ENCODE measurements at places on chromosomes 1 and 21.
A peak's percentile ranks its signal among the peaks of the same experiment; 100 is the strongest.

DNA sequence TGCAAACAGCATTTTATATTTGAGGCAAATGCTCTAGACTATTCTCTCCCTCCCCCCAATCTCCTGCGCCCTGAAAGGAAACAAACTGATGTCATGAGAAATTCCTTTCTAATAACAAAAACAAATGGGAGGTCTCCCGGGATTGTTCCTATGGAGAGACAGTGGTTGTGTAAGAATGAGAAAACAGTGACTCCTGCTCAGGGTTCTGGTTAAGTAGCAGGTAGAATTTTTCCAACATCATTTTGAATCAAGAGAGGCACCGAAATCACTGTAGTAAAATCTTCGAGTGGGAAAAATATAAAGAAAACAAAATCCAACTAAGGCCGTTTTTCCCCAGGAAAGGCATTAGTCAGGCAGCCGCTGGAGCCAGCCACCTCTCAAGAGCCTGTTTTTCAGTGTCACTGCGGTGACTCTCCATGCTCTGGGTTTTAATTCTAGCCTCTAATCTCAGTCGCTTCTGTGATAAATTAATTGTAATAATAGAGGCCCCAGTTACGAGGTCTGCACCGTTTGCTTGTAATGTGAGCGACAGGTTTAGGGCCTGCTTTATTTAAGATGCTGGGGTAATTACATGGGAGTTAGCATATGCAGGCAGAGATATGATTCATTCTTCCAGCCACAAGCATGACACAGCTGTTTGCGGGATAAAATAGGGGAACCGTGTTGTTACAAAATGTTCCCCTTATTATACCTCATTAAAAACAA lies 80.3 kb downstream of the RNF220 start:
- peak; percentile 67 for DNase-seq

DNA sequence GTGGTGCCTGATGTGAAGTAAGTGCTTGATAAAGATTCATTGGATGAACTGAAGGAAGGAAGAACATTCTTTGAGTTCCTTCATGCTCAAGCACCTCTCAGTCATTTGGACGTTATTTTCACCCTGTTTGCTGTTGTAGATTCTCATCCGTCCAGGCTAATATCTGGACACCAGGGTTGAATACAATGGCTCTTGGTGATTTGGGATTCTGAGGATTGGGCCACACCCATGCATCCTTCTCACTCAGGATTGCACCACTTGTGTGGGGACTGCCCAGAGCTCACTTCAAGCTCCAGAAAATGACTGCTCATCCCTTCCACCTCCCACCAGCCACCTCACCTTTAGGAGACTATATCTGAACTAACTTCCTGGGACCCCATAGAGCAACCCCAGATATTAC lies 117.1 kb upstream of the IPO9 start:
- DNase-seq = no peak

- DNase-seq = no peak
These were observed 24.2 kb downstream of the TMEM51 start for GRCh38 chr1:15177710-15178166.

DNA sequence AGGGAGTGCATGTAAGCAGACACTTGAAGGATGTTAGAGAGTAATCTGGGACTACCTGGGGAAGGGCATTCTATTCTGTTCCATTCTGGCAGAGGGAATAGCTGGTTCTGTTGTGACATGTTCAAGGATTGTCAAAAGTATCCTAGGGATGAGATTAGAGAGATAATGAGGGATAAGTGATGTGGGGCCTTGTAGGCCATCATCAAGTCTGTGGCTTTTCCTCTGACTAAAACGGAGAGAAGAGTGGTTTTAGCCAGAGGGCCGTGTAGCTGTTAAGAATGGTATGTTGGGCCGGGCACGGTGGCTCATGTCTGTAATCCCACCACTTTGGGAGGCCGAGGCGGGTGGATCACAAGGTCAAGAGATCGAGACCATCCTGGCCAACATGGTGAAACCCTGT lies 23.6 kb downstream of the TGFB2 start:
- DNase-seq = no peak

DNA sequence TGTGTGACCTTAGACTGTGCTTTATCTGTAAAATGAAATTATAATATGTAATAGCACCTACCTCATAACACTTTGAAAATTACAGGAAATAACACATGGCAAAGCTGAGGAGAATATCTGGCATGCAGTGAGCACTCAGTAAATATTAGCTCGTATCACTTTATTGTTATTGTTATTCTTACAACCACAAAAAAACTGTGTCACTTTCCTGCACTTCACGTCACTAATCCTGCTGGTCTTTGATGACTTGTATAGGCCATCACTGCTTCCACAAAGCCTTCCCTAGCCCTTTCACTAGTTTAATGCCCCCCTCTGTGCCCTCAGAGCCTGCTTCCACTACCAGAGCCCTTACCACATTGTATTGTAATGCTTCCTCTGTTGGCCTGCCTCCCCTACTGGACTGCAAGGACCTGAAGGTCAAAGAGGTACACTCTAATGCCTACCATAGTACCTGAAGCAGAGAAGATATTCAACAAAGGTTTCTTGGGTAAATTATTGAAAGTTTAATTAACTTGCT lies 231.6 kb downstream of the NFIA start:
- DNase-seq = no peak

- DNase-seq = peak; percentile 34
These were observed 60.7 kb downstream of the ZNF697 start for GRCh38 chr1:119587341-119587740.

DNA sequence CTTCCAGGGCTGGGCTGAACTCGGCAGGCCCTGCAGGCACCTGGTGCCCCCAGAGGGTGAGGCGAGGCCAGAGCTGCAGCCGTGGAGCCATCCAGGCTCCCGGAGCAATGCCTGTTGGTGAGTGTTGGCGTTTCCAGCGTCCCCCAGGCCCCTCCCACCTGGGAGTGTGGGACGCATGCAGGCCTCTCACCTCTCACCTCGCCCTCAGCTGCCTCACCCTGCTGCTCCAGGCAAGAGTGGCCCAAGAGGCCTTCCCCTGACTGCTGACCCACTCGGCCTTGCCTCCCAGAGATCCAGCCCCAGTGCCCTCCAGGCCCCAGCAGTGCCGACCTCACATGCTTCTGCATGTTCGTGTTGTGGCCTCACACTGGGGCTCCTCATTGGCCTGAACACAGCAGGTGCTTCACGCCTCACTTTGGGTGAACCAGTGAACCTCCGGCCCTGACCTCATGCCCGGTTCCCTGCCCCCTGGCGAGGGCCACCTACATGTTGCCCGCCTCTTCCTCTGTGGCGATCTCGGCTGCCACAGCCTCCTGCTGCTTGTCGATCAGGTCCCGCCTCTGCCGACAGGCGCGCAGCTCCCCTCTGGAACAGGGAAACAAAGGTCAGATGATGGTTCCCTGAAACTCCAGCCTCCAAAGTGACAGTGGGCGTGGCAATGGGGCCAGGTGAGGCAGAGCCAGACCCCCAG lies 17.0 kb downstream of the CFAP74 start:
- no peak for DNase-seq

DNA sequence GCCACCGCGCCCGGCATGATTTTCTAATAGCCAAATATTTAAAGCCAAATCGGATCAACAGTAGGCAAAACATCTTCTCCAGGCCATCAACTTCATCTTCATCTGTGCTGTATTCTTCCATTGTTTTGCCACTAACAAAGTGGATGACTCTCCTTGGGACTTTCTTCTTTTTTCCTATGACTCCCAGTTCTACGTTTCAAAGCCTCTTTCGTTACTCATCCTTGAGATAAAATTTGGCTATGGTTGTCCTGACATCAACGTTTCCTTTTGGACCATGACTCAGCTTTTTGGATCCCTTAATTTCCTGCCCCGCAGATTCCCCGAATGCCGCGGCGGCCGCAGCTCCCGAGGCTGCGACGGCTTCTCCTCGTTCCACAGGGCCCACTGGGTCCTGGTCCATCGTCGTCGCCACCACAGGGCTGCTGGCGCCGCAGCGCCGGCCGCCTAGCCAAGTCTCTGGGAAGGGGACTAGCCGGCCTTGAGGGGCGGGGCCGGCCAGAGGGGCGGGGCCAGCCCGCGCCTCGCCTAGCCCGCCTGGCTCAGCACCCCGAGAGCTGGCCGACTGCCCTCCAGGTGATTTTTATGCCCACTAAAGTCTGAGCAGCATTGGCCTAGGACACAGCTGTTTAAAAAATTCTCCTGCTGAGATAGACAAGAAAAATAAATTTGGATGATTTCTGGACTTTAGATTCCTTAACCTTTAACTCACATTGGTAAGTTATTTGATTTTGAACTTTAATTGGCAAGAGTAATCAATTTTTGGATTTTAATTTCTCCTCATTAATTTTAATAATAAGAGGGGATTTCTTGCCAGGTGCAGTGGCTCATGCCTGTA lies 93.9 kb downstream of the ADCY10 start:
- DNase-seq = peak; percentile 96

GRCh38 chr1:203373002-203373401 lies 22.1 kb upstream of the FMOD start:
- no peak for DNase-seq

DNA sequence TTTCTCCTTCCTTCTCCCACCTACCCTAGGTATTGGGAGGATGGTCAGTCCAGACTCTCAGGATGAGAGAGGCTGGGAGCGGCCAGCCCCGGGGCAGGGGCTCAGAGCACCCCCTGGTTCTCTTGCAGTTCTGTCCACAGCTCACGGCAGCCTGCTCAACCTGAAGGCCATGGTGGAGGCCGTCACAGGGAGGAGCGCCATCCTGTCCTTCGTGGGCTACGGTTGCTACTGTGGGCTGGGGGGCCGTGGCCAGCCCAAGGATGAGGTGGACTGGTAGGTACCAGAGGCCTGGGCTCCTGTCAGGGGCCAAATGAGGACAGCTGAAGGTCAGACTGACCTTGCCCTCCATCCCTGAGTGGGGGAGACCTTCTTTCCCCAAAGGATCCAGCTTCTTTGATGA lies 4.2 kb downstream of the PLA2G2F start:
- DNase-seq = no peak

DNA sequence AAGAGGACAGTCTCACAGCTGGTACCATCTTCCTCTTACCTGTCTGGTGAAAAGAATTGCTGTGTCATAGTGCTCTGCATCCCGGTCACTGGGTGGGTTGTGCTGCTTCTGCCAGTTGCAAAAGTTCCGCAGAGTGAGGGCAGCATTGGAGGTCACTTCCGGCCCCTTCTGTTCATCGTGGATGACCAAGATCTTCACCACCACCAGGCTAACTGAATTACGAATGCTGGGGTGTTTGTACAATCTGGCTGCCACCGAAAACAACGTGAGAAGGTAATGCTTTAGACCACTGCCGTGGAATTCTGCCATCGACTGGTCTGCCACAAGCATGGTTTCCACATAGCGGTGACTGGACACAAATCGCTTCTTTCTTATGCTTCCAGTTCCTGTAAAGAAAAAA lies 2.9 kb downstream of the ADAMTS1 start:
- peak; percentile 62 for DNase-seq

DNA sequence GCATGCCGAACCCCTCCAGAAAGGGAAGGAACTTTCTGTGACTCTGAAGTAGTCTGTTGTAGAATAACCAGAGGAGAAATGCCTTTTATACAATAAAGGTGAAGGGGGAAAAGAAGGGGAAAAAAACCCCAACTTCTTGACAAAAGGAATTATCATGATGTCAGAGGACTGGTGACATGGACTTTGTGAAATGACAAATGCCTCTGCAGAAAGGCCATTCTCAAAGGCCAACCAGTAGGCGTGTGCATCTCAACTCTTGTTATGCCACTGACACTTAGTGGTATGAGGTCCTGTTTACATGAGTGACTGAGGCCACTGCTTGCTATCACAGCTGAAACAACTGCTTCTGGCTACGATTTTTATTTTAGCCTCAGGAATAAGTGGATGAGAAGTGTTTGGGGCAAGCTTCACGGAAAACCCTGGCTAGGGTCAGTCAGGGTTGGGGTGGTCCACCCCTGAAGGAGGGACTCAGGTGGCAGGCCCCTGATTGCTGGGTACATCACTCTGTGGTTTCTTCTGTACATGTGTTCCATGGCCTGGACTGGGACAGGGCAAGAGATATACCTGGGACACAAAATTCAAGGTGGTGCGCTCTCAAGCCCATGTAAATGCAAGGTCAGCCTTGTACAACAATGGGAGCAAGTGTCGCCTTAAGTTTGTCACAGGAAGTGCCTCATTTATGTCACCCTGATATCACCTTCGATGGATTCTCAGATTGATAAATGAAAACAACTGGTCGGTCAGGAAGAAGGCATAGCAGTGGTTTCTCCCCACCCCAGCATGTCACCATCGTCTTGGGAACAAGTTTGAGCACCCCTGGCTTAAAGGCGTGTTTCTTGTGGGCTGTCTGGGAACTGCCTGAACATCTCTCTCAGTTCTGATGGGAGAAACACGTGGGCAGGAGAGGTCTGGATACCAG lies 12.4 kb downstream of the RUNX1 start:
- DNase-seq = no peak

- DNase-seq = peak; percentile 81
These were observed 36.8 kb downstream of the CDC7 start for GRCh38 chr1:91537281-91537986.

DNA sequence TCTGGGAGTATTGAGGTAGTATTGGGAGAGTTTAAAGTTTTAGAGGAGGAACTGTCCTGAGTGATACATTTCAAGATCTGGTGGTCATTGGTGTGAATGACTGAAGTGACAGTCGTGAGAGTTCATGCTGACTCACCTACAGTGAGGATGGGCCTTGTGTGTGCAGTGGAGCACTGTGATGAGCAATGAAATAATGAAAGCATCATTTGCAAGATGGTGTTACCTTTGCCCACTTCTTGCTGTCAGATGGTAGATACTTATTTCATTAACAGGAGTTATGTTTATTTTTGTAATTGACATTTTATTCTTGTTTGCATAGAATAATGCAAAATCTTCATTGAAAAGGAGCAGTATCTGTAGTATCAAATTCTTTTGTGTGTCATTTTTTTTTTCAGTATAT lies 29.0 kb downstream of the POU2F1 start:
- no peak for DNase-seq

GRCh38 chr1:97053268-97053667 lies 331.7 kb downstream of the PTBP2 start:
- DNase-seq = no peak

GRCh38 chr1:55316947-55317662 lies 101.9 kb upstream of the USP24 start:
- DNase-seq = no peak

DNA sequence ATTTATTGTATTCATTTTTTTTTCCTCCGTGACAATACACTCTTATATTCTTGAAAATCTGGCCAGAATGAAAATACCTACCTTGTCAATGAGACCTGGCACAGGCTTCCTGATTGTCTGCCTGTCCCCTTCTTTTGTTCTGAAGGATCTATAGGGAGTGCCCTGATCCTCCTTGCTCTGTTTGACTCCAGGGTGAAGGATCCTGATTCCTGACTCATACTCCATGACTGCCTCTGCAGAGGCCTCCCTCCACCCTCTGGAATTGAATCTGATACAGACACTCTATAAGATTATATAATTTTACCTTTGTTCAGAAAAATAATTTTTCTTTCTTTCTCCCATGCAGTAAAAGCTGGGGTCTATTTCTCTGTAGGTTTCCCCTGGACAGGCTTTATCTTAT lies 116.2 kb downstream of the HMCN1 start:
- DNase-seq = peak; percentile 44

GRCh38 chr21:29640080-29640508 lies 299.7 kb downstream of the GRIK1 start:
- DNase-seq = no peak

DNA sequence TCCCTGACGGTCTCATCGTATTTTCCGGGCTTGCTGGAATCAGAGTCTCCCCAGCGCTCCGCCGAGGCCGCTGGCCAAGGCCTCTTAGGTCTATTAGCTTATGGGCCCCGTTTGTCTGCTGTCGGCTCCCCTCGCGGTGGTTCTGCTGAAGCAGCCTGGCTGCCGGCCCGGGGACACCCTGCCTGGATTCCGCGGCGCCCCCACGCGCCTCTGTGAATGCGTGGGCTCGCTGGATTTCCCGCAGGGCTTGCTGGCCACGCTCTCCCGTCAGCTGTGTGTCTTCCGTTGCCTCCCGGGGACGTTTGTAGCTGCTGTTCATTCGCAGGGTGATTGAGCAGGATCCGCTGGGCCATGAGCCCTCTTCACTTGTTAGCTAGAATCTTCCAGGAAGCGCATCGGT lies 8.4 kb downstream of the LRRC3 start:
- no peak for DNase-seq

Data from fibroblast of upper back skin (primary cell).